ENCODE measurements at places on chromosomes 2 and 18.
A peak's percentile ranks its signal among the peaks of the same experiment; 100 is the strongest.

DNA sequence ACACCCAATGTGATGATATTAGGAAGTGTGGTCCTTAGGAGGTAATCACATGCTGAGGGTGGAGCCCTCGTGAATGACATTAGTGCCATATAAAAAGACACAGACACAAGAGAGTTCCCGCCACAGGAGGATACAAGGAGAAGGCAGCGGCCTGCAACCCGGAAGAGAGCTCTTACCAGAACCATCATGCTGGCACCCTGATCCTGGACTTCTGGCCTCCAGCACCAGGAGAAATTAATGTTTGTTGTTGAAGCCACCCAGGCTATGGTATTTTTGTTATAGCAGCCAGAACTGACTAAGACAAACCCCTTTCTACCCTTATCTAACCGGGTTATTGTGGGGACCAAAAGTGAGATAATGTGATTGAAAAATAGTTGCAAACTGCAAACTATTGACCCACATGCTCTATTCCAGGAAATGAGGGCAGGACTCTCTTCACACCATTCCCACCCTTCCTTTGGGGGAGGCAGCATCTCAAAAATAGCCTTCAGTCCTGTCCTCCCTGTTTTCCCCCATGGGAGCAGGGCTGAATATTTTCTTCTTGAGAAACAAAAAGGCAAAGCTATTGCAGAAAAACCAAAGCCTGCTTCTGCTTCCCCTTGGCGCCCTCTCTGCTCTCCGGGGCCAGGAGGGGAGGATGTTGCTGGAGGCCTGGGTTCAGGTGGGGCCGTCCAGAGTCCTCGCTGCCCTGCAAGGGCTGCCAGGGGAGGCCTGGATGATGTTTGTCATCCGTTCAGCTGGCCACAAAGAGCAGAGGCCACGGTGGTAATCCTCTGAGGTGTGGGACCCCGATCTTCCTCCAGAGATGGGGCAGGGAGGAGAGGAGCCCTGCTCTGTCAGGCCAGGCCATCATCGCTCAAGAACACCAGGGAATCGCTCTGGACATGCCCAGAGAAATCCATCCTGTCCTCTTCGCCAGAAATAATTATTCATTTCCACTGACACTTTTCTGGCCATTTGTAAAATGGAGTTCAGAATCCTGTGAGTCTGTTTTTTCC, 73.8 kb upstream of the HAAO start:
- no peak for DNase-seq

- DNase-seq: no peak
These were observed 57.7 kb downstream of the PELI1 start for GRCh38 chr2:64086347-64087082.

- DNase-seq: no peak
These were observed 94.9 kb downstream of the FHOD3 start for GRCh38 chr18:36392164-36392978.

GRCh38 chr2:86211033-86211795, 12.0 kb downstream of the MRPL35 start:
- DNase-seq: no peak

- no peak for DNase-seq
These were observed 876.5 kb downstream of the SUCLG1 start for GRCh38 chr2:83582589-83582988.

GRCh38 chr2:15281681-15282080, 279.5 kb downstream of the NBAS start:
- DNase-seq: no peak

DNA sequence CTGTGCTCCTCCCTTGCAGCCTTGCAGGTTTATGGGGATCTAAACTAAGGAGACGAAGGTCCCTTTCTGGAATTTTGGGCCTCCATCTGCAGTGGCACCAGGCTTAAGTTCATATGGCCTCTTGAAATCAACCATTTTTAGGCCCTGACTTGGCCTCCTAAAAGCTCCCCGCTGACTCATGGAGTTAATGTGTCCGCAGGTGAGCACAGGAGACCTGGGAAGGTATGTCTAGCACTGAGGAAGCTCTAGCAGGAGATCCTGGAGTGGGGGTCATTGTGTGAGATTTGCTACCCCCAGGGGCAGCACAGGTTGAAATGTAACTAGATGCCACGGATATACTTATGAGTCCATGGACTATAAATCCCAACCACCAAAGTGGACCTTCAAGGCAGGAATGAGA, 95.9 kb upstream of the CELF4 start:
- no peak for DNase-seq

DNA sequence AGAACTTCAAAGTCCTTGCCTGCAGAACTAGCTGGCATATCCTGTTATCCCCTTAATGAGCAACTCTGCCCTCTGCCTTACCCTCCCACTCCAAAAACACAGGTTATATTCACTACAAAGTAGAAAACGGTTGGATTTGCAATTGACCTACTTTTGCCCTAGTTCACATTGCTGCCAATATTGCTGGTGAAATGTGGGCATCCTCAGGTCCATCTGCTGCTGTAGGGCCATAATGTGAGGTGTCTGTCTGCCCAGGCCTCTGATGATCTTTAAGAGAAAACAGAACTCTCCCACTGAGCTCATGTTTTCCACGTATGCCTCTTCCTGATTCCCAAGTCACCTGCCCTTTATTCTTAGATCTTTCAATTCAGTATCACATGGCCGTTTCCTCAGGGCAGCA, 294.0 kb upstream of the CDH20 start:
- DNase-seq: no peak

- DNase-seq: no peak
These were observed 338.4 kb downstream of the FIGN start for GRCh38 chr2:163397451-163397850.

DNA sequence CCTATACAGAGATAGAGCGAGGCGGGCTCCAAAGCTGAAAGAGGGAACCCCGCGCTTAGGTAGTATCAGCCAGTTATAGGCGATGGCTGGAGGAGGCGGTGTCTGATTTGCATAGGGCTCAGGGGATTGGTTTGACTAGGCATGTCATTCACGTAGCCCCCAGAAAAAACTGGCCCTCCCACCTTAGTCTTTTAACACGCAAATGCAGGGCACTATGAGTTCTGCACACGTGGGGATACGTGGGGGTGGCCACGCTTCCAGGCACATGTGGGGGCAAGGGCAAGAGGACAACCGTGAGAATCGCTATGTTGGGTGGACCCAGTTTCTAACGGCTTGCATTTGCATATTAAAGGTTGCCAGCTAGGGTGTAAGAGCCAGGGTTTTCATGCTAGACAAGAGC, 56.7 kb upstream of the MSTN start:
- DNase-seq: peak; percentile 40

GRCh38 chr2:120722568-120723421, 12.9 kb upstream of the GLI2 start:
- no peak for DNase-seq

- DNase-seq: no peak
These were observed 81.3 kb downstream of the VWC2L start for GRCh38 chr2:214492152-214492551.

DNA sequence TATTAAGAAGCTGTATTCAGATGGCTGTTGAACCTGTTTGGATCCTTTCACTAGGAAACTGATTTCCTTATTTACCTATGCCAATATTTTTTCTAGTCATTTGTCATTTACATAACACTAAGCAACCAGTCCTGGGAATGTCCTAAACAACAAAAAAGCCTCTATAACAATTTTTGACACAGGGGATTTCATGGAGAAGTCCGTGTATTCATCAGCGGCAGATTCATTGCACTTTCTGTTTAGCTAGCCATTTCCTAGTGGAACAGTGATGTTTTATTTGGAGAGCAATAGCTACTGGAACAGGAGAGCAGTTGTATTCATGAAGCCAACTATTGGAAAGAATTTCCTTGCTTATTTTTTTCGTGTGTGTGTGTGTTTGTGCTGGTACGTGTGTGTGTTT, 604.3 kb upstream of the POU3F3 start:
- DNase-seq: peak; percentile 58

- no peak for DNase-seq
These were observed 78.7 kb upstream of the MSH6 start for GRCh38 chr2:47704287-47704686.

DNA sequence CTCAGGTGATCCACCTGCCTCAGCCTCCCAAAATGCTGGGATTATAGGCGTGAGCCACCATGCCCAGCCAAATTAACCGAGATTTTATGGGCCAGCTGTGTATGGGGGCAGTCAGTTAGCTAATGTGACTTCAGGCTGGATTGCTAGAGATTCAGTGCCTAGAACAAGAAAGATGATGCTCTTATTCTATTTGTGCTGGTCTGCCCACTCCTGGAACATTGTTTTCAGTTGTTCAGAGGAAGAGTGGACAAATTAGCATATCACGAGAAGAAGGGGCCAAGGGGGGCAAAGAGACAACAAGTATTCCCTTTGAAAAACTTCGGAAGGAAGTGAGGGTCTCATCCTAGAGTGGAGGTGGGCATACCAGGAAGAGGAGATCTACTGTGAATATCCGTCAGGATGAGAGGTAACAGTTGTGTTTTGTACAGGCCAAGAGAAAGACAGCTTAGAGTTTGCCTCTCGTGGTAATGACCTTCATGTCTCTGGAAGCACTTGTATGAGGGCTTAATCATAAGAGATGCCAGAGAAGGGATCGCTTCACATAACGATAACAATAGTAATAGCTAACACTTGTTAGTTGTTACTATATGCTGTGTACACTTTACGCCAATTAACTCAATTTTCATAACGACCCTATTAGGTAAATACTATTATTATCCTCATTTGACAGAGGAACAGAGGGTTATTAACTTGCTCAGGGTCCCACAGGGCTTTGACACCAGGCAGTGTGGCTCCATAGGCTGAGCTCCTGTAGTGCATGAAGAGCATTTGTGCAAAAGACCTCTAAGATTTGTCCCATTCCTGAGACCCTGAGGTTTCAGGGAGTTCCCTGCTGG, 138.3 kb downstream of the DDX1 start:
- DNase-seq: no peak

DNA sequence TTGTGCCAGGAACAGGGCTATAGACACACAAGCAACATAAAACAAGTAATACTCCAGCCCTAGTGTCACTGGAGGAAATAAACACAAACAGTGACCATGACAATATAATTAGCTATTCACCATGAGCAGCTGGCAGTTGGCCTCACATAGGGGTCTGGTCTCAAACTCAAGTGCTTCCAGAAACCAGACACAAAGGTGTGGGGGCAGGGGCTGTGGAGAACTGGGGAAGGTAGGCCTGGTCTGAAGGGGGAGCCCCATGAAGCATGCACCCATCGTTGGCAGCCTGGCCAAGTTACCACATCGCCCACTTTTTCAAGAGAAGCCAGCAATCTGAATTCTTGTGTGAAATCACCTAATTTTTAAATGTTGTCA, 49.5 kb upstream of the SP3 start:
- DNase-seq: no peak

- no peak for DNase-seq
These were observed 95.2 kb downstream of the EPB41L5 start for GRCh38 chr2:120108049-120108448.

GRCh38 chr2:241074065-241074818, 27.8 kb downstream of the MTERF4 start:
- no peak for DNase-seq

- DNase-seq: no peak
These were observed 76.5 kb upstream of the RFX8 start for GRCh38 chr2:101551336-101551888.

Measured in pons (tissue), 1 donor.